Stimulated activated CD8-positive, alpha-beta memory T cell treated with anti-CD3 and anti-CD28 coated beads, Interleukin-7, amount 100 ng/mL, for 1 hour (primary cell): ENCODE measurements at places on chromosomes 6 and 20.
A peak's percentile ranks its signal among the peaks of the same experiment; 100 is the strongest.

GRCh38 chr6:119818876-119819275 lies 469.3 kb upstream of the MAN1A1 start:
- no peak for DNase-seq

DNA sequence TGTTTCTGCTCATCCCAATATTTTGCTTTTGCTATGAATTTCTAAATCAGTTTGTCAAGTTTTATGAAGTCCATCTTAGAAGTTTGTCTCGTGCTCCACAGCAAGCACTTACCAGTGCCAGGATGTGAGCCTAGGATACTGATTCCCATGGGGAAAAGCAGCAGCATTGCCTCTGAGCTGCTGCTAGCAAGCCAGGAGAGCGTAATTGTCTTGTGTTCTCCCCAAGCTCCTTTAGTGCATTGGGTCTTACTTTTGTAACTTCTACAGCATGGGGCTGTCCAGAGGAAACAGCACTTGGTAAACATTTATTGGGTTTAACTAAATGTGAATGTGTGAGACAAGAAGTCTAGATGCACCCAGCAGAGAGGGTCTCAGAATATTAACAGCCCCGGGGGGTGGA lies 76.1 kb downstream of the RNF182 start:
- DNase-seq = no peak

- DNase-seq = no peak
Observed at GRCh38 chr6:167087857-167088354, 35.0 kb upstream of the CCR6 start.

GRCh38 chr20:64056889-64057627 lies 5.9 kb upstream of the TCEA2 start:
- DNase-seq = no peak

DNA sequence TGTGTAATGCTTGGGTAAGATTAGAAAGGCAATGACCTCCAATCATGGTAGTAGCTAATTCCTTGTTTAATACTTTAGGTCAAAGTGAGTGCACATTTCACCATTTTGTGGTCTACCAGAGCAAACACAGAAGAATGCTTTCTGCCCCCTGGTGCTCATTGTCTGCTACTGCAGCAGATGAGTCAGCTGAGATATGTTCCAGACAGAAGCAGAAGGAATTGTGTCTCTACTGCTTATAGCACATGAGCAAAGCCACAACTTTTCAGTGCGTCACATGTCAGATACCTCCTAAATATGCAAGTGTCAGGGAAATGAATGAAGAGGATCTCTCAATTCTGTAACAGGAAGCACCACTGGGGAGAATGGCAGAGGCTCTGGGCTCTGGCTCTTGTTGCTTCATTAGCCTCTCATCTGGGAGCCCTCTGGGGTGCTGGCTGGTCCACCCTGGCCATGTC lies 308.9 kb downstream of the ALDH8A1 start:
- peak; percentile 49 for DNase-seq

GRCh38 chr6:13452346-13453117 lies 34.9 kb downstream of the GFOD1 start:
- DNase-seq = no peak

GRCh38 chr6:110746680-110747079 lies 68.6 kb downstream of the CDK19 start:
- DNase-seq = no peak

DNA sequence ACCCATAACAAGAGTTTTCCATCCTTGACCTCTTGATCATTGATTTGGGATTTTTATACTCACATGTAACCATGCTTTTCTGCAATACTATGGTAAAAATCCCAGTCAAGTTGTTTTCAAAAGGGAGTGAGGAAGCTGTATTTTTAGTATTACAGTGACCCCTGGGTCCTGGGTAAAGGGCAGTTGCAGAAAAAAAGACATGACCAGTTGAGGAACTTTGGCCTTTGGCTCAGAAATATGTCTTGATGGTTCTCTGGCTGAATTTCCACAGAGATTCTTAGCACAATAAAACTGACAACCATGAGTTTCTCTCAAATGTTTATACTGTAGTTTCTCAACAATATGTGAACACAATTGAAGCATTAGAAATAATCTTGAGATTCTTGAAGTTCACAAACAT lies 28.6 kb upstream of the PRL start:
- DNase-seq = no peak

- DNase-seq = no peak
Observed at GRCh38 chr20:9831032-9831431, 7.8 kb downstream of the PAK5 start.

DNA sequence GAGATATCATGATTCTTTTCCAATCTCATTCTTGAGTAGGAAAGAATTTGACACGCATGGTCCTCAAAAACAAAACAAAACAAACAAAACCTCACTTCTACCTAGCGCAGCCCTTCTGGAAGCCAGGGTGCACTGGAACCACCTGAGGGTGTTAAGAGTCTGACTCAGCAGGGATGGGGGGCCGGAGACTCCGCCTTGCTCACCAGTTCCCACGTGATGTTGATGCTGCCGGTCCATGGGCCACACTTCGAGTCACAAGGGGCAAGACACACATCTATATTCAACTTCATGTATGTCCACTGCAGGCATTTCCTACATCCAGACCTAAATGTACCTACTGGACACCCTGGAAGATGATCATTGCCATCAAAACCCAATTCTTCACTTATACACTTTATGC lies 30.4 kb downstream of the BFSP1 start:
- no peak for DNase-seq

GRCh38 chr20:17808782-17809181 lies 109.0 kb downstream of the BANF2 start:
- no peak for DNase-seq

- DNase-seq = no peak
Observed at GRCh38 chr20:17314264-17314663, 87.4 kb downstream of the PCSK2 start.

DNA sequence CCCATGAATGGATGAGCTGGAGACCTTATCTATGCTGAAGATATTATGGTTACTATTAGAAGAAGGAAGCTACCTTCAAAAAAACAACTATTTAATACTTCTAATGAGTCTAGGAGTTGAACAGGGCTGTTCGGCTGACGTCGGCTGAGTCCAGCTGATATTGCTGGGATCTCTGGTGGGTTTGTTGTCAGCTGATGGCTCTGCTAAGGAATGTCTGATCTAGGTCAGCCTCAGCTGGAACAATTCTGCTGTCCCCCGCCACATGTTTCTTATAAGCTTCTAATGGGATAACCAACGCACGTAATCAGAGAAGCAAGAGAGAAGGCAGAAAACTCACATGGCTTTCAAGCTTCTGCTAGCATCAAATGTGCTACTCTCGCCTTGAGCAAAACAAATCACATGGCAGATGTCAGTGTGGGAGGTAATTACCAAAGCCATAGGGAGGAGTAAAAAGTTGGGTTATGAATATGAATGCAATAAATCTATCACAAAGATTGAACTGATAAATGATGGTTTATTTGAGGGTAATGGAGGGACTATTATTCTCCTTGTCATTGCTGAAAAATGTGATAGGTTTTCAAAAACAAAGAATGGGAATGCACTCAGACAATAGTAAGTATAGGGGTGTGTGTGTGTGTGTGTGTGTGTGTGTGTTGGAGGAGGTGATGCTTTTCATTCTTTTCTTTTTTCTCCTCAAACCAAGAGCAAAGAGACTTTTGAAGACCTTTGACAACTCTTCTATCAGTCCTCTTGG lies 71.5 kb downstream of the BTBD3 start:
- DNase-seq = no peak

DNA sequence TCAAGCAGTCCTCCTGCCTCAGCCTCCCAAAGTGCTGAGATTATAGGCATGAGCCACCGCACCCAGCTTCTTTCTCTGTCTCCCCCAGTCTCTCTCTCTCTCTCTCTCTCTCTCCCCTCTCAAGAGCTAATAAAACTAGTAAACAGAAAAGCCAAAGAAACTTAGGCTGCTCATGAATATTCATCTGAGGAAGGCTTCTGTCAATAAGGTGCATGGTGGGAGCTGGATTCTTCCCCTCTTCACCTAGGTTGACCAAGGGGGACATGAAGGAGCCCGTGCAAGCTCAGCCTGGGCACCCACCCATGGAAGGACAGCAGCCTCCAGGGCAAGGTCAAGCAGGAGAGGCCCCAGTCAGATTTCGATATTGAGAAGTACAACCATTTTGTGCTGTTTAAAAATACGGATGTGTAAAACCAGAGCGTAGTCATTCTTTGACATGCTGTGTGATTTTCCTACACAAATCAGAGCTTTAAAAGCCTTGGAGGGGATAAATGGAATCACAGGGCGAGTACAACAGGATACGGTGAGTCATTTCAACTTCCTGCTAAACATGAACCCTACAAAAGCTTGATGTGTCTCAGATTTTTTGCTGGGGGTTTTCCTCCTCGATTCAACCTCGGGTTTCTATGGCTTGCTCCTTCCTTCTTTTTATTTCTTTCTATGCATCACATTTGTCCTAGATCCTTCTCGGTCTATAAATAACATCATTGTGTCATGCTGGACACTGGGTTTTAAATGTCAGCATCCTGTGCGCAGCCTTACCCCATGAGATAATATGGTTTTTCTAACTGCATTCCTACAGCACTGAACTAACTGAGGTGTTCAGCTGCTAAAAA lies 368.9 kb upstream of the JARID2 start:
- no peak for DNase-seq

DNA sequence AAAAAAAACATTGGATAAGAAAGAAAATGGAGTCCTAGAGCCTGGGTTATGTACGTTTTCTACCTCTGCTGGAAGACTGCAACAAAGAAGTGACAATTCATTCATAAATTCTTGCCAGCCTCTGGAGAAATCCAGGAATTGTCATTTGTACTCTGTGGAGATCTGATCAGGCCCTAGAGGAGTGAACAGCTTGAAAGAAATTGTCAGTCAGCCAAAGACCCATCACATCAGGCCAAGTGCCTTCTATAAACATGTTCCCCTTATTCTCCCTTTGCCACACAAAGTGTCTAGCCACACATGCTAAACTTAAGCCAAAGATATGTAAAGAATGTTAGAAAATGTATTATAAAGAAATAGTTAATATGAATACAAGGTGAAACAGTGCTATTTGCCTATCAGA lies 152.4 kb downstream of the ADAT2 start:
- DNase-seq = no peak

- DNase-seq = no peak
Observed at GRCh38 chr6:70956451-70957283, at the start of gene B3GAT2. B3GAT2 (minus strand) TSS chr6:70957060; CDS start chr6:70956429, 631 bp downstream.

DNA sequence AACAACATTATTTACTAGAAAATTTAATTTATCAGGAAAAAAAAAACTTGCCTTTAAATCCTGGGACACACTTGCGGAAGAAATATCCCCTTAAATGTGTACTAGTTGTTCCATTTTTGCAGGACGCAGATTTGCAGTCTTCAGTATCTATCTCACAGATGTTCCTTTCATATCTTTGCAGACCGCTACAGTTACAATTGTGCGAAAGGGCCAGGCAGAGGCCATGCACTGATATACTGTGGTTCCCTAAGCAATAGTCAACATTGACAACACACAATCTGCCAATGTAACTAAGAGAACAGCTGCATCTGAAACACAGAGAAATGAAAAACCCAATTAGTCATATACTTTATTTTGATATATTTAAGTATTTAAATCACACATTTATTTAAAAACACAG lies 411.2 kb downstream of the EYS start:
- no peak for DNase-seq

- no peak for DNase-seq
Observed at GRCh38 chr6:116369964-116370759, 585 bp upstream of the DSE start.

- DNase-seq = no peak
Observed at GRCh38 chr20:53080969-53081871, 109.1 kb downstream of the TSHZ2 start.
